Stimulated activated CD4-positive, alpha-beta T cell treated with anti-CD3 and anti-CD28 coated beads, Interleukin-1b, Interleukin-23, amount 100 ng/mL, for 48 hours (primary cell): ENCODE measurements at places on chromosomes 1 and 21.

- DNase-seq: no peak
These were observed 16.0 kb upstream of the PDE9A start for GRCh38 chr21:42637267-42638041.

DNA sequence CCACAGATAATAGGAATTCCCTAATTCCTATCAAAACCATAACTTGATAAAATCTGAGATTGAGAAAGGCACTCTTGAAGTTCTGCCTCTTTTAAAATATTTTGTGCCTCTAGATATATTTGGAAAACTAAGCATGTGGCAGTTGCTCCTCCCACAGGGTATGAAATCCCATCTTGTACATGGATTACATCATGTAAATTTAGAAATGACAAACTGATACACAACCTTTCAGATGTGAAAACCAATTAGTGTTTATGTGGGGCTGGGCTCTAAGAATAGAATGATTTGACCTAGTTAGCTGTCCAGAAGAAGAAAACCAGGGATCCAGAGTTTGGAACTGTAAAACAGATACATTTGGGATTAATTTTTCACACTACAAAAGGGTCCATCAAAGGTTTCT, 15.7 kb downstream of the LRRC53 start:
- no peak for DNase-seq

DNA sequence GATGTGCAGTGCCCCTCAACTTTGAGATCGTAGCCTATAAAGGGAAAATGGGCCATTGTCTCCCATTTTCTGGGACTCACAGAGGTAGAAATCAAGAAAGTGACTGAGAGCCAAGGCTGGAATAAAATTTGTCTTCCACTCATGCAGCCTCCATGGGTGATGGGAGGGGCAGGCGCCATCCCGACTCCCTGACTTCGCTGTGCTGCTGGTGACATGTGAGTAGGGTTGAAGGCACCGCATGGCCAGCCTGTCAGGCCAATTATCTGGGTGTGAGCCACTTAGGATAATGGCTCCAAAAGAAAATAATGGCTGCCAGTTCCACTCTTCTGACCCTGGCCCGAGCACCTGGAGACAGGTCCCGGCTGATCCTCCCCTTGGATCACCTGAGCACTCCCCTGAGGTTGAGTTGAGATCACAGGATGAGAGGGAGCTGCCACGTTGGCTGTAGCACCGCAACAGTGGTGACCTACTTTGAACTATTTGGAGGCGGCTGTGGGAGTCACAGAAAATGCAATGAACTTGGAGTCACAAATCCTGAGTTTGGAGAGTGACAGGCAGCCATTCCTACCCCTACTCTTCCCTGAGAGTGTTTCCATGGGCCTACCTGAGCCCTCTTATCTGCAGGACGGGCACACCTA, 26.3 kb downstream of the CAPN9 start:
- DNase-seq: no peak

- no peak for DNase-seq
These were observed 6.2 kb upstream of the HMGCS2 start for GRCh38 chr1:119774746-119775490.

GRCh38 chr1:97139512-97139911, 417.9 kb downstream of the PTBP2 start:
- no peak for DNase-seq

GRCh38 chr1:39689635-39690034, 1.6 kb downstream of the HPCAL4 start:
- DNase-seq: no peak

- DNase-seq: no peak
These were observed 588.1 kb downstream of the DPYD start for GRCh38 chr1:97332716-97333115.

- DNase-seq: no peak
These were observed 141.5 kb downstream of the PAPPA2 start for GRCh38 chr1:176604461-176604860.

GRCh38 chr1:246760422-246761347, 36.5 kb downstream of the SCCPDH start:
- no peak for DNase-seq

- DNase-seq: no peak
These were observed 589.1 kb downstream of the PTPRU start for GRCh38 chr1:29825274-29825940.

GRCh38 chr1:6222636-6223035, 13.1 kb downstream of the ICMT start:
- DNase-seq: no peak

GRCh38 chr21:21661741-21662140, 663.5 kb downstream of the NCAM2 start:
- no peak for DNase-seq

GRCh38 chr1:162180813-162181212, 111.3 kb downstream of the NOS1AP start:
- DNase-seq: no peak

DNA sequence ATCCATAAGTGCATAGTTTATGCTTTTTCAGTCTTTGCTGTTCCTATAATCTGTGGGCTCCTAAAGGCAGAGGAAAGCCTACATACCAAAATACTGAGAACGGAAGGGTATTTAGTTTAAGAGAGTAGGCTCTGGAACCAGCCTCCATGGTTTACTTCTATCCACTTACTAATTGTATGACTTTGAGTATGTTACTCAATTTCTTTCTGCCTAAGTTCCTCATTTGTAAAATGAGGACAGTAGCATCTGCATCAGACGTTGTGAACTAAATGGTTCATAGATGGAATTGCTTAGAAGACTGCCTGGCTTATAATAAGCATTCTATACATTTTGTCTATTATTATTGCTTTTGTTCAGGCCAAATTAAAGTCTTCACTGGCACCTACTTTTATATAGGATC, 111.0 kb downstream of the NTNG1 start:
- DNase-seq: no peak

GRCh38 chr1:119874186-119874585, 22.1 kb downstream of the ADAM30 start:
- no peak for DNase-seq

- DNase-seq: no peak
These were observed 518 bp upstream of the FH start for GRCh38 chr1:241520080-241520465.

DNA sequence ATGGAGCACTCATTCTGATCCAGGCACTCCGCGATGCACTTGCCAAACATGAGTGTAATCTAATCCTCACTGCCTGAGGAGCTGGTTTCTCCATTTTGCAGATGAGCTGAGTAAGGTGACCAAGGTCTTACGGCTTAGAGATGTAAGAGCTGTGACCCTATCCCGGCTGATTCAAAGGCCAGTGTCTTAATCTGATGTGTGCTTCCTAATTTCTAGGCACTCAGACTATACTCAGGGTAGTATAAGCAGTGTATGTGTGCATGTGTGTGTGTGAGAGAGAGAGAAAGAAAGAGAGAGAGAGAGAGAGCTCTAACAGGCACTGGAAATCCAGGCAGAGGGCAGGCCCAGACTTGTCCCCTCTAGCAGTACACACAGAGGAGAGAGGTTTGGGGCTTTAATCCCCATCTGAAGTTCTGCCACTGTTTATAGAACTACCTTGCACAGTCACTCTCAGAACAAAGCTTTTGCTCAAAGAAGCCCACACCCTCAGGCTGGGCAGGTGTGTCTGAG, 188.2 kb downstream of the ZBTB18 start:
- no peak for DNase-seq
